Activated naive CD8-positive, alpha-beta T cell treated with anti-CD3 and anti-CD28 coated beads, Interleukin-2, amount 50 U/mL, for 16 hours (primary cell): ENCODE measurements at places on chromosomes 11 and 22.

DNA sequence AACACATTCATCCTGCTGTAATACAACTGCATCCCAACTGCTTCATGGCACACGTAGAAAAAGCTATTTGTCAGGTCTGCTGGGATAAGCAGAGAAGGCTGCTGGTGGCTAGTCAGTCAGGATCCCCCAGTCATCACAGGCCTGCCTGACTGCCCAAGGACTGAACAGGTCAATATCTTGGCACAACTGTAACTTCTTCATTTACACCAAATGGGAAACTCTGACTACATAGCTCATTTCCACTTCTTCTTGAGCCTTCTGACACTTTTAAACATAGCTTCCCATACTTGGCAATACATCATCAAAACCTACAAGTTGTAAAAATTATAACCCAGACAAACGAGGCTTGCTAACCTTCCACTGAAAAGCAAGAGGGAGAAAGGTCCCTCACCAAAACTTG is 2.8 kb downstream of the TMEM9B start:
- no peak for DNase-seq

DNA sequence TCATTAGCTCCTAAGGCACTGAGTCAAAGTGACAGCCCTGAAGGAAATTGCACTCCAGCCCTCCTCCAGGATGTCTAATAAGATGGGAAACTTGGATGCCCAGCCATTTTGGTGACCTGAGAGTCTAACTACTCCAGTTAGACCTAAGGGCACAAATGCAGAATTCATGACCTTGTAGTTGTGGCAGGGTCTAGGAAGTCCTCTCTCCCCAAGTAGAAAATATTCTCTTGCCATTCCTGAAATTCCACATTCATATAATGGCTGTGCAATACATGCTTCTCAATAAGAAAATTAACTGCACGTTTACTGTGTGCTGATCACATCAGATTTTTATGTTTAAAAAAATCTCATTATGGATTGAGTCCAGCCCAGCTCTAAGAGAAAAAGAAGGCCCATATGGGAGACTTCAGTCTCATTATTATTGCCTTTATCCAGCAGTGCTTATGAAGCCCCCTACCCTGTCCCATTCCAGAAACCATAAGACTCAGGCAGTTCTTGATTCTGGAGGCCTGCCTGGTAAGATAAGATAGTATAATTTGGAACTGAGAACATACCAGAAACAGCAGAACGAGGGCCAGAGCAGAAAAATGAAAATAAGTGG is 133.7 kb upstream of the LDLRAD3 start:
- no peak for DNase-seq

GRCh38 chr22:46935506-46936377 is 173.3 kb downstream of the TBC1D22A start:
- DNase-seq: no peak

- no peak for DNase-seq
Observed at GRCh38 chr22:20383538-20383937, 10.4 kb upstream of the ZNF74 start.

- DNase-seq: no peak
Observed at GRCh38 chr11:109527496-109527895, 105.5 kb downstream of the C11orf87 start.
